ENCODE measurements at places on chromosomes 7 and 10. TPM values are rescaled to one million over a fixed set of nuclear protein-coding genes. Genes with fewer than 3 reads are reported as not detected.

Gene AQP1
- 45.5 TPM for total RNA-seq

Gene CCM2
- 33.7 TPM for total RNA-seq

Gene SEMA3E
- 1.4 TPM for total RNA-seq

Gene ASL
- total RNA-seq = 145 TPM

Gene ASNS
- total RNA-seq = 27.3 TPM

Gene EN2
- not detected for total RNA-seq

All from left colon (tissue), 2 donors.